A673 (cell line): ENCODE measurements at places on chromosomes 16 and 17.

DNA sequence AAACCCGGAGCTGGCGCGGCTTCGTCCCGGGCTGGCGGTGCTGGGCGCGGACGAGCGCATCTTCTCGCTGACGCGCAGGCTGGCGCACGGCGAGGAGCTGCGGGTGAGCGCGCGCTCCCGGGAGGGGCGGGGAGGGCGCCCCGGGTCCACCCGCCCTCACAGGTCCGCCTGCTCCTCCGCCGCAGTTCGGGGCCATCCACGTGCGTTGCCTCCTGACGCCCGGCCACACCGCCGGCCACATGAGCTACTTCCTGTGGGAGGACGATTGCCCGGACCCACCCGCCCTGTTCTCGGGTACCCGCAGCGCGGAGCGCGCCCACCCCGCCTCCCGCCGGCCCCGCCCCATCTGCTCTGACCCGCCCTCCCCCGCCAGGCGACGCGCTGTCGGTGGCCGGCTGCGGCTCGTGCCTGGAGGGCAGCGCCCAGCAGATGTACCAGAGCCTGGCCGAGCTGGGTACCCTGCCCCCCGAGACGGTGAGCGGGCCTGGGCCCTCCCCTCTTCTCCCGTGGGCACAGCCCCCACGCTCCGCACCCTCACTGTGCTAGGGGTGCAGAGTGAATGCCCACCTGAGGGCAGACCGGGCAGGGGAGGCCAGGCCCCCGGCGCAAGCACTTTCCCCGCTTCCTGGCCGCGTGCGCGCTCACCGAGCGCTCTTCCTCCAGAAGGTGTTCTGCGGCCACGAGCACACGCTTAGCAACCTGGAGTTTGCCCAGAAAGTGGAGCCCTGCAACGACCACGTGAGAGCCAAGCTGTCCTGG, 1.4 kb downstream of the HAGHL start:
- H3K27ac ChIP-seq, result no peak overlapping the region
- peak; percentile 69 for DNase-seq
- H3K4me1 ChIP-seq, result peaks cover 10% of the 10 kb centered on the region
- peak overlapping the region; percentile 52 for H3K4me3 ChIP-seq
- no peaks in the 10 kb centered on the region for H3K27me3 ChIP-seq
- no peaks in the 10 kb centered on the region for H3K36me3 ChIP-seq

- no peak for DNase-seq
- H3K4me1 ChIP-seq, result no peaks in the 10 kb centered on the region
- no peaks in the 10 kb centered on the region for H3K27me3 ChIP-seq
- no peak overlapping the region for H3K27ac ChIP-seq
- H3K36me3 ChIP-seq, result no peaks in the 10 kb centered on the region
- no peak overlapping the region for H3K4me3 ChIP-seq
These were observed 105.5 kb upstream of the AXIN2 start for GRCh38 chr17:65666876-65667321.

GRCh38 chr17:79804856-79805696, 8.2 kb upstream of the CBX8 start:
- H3K4me1 ChIP-seq, result peaks cover 42% of the 10 kb centered on the region
- no peak overlapping the region for H3K4me3 ChIP-seq
- no peaks in the 10 kb centered on the region for H3K27me3 ChIP-seq
- no peak overlapping the region for H3K27ac ChIP-seq
- H3K36me3 ChIP-seq, result no peaks in the 10 kb centered on the region

DNA sequence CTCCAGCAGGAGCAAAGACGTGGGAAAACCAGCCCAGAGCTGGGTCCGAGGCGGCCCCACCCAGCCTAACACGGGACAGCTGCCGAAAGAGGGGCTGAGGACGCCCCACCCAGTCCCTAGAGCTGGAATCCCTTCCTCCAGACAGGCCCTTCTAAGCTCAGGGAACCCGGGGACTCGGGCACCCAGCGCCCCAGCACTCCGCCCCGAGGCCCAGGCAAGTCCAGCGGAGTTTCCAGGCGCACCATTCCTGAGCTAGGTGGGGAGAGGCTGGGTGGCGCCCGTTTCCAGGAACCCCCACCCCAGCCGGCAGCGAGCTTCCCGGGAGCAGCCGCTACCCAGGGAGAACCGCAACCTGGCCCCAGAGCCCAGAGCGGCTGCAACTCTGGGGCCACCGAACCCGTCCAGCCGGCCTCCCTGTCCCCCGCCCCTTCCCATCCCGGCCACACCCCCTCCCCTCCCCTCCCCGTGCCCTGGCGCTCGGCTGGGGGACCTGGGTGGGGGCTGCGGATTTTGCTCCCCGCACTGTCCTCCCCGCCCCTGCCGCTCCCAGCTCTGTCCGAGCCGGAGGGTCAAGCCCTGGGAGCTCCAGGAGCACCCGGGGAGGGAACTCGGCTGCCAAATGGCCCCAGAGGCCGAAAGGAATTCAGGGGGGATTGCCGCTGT, 536 bp downstream of the TMC6 start:
- H3K4me3 ChIP-seq, result peak overlapping the region; percentile 80
- peak overlapping the region; percentile 64 for H3K27ac ChIP-seq
- H3K27me3 ChIP-seq, result no peaks in the 10 kb centered on the region
- no peak for DNase-seq
- H3K36me3 ChIP-seq, result no peaks in the 10 kb centered on the region
- H3K4me1 ChIP-seq, result peaks cover 46% of the 10 kb centered on the region

DNA sequence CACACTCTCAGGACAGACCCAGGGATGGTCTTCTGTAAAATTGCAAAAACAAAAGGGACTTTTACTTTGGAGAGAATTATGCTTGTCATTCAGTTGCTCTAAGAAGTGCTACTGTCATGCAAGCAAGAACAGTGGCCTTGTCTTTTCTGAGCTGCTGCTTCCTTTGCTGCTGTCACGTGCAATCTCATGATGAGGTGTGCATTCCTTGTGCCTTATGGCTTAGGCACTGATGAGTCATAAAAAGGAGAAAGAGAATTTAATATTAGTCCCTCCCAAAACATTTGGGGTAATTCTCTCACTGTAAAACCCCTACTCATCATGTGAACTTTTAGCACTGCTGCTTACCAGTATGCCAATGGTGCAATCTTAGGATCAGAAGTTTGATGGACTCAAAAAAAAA, 2051.3 kb downstream of the TP53TG3F start:
- H3K36me3 ChIP-seq, result no peaks in the 10 kb centered on the region
- no peaks in the 10 kb centered on the region for H3K27me3 ChIP-seq
- no peak overlapping the region for H3K4me3 ChIP-seq
- DNase-seq, result no peak
- no peaks in the 10 kb centered on the region for H3K4me1 ChIP-seq

- peaks cover 13% of the 10 kb centered on the region for H3K4me1 ChIP-seq
- no peak for DNase-seq
- no peak overlapping the region for H3K4me3 ChIP-seq
- H3K27ac ChIP-seq, result no peak overlapping the region
These were observed 33.3 kb downstream of the CDRT15 start for GRCh38 chr17:14203388-14203787.
